ENCODE measurements at places on chromosomes 3 and 15.
A peak's percentile ranks its signal among the peaks of the same experiment; 100 is the strongest.

DNA sequence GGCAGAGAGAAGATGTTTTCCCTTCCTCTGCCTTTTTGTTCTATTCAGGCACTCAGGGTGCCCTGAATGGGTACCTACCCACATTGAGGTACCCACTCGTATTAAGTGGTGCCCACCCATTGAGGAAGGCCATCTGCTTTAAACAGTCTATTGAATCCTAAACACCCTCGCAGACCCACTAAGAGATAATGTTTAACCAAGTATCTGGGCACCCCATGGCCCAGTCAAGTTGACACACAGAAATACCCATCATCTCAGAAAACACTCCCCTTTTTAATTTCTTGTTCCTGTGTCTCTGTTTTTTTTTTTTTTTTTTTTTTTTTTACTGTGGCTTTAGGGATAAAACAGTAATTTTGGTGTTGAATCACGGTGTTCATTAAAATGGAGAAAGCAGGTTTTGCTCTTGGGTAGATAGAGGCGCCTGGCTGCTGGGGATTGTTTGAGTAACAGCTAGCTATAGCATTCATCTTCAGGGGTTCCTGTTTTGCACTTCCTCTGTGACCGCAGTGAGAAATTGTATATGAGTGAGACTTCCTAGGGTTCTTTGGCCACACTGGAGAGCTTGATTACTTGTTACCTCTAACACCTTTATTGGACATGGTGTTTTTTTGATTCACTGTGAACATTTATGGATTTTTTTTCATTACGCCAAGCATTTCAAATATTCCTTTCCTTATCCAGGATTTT is 259.1 kb downstream of the PTPRG start:
- no peak for DNase-seq

GRCh38 chr3:85495602-85496001 is 536.8 kb downstream of the CADM2 start:
- DNase-seq = no peak

GRCh38 chr3:172138792-172139507 is 99.6 kb downstream of the FNDC3B start:
- no peak for DNase-seq

DNA sequence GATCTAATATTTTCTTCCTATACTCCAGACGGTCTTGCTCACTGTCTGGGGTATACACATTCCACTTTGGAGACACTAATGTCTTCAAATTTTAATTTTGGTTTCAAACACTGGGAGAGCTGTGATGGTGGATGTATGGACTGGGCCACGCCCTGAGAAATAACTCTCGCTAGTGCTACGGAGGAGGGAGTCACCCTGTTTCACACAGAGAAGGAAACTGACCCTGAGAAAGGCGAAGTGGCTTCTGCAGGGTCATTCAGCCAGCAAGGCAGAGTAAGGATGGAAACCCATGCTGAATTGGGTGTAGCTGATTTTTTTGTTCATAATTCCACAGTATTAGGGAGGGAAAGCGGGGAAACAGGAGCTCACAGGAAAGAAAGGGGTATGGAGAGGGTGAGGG is 8.6 kb upstream of the SKIC8 start:
- DNase-seq = no peak

DNA sequence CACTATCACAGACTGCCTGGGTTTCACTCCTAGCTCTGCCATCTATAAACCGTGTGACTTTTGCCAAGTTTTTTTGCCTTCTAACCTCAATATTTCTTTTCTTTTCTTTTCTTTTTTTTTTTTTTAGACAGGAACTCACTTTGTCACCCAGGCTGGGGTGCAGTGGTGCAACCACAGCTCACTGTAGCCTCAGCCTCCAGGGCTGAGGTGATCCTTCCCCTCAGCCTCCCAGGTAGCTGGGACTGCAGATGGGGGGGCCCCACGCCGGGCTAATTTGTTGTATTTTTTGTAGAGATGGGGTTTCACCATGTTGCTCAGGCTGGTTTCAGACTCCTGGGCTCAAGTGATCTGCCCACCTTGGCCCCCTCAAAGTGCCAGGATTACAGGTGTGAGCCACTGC is 3.2 kb upstream of the ADAM10 start:
- DNase-seq = no peak

- no peak for DNase-seq
Observed at GRCh38 chr15:60370105-60370868, 27.5 kb downstream of the ANXA2 start.

- DNase-seq = no peak
Observed at GRCh38 chr3:181919375-181919774, 207.7 kb downstream of the SOX2 start.

- peak; percentile 32 for DNase-seq
Observed at GRCh38 chr3:172106989-172107388, 67.6 kb downstream of the FNDC3B start.

DNA sequence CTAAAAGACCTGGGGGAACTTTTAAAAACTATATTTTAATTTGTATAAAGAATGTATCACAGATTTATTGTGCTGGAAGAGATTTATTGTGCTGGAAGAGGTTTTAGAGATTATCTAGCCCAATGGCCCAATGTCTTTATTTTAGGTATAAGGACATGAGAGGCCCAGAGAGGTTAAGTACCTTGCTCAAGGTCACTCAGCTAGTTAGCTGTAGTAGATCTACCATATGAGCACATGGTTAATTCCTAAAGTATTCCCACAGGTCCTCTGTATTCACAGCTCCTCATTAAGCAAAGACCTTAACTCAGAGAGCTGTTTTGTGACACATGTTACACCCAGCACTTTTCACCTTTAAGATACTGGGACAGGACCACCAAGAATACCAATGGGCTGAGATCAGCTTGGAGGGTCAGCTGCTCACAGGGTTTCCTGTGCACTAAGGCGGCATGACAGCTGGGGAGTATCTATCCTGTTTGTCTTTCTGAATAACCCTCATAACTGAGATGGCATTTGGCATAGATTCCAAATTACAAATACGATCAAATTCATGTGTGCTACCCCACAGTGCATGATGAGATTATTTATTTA is 143.1 kb upstream of the TBL1XR1 start:
- DNase-seq = no peak

All from stimulated activated naive B cell treated with anti-CD40 and anti-IgM and Interleukin-4, amounts not matched to agents 10 μg/mL and 1 μg/mL and 100 μg/mL, for 72 hours (primary cell).